HFFc6 (cell line): ENCODE measurements at places on chromosomes 4 and X. TPM values are rescaled to one million over a fixed set of nuclear protein-coding genes. Genes with fewer than 3 reads are reported as not detected.

Gene NXT2
- 5.7 to 8.8 TPM (median 6.8 TPM) in 3 replicates for total RNA-seq

Gene ZFP92
- 0.05 to 0.29 TPM (median 0.26 TPM) in 3 replicates for total RNA-seq

Gene ARMCX6
- total RNA-seq = 80.8 to 101 TPM (median 96.3 TPM) in 3 replicates

Gene SPANXB1
- 5.2 TPM in 1 of 3 replicates, not detected in the others for total RNA-seq

Gene FAT1
- total RNA-seq = 276 to 438 TPM (median 347 TPM) in 3 replicates

Gene RAB40A
- 0.09 to 0.12 TPM (median 0.12 TPM) in 3 replicates for total RNA-seq
